ENCODE measurements at places on chromosomes 6 and 20. TPM values are rescaled to one million over a fixed set of nuclear protein-coding genes. Genes with fewer than 3 reads are reported as not detected.

The CYP21A2 gene
- 0.32 TPM for total RNA-seq

The RHAG gene
- total RNA-seq = not detected

The RIN2 gene
- 1.9 TPM for total RNA-seq

The TRIM10 gene
- not detected for total RNA-seq

The FLRT3 gene
- total RNA-seq = not detected

The FKBP1C gene
- total RNA-seq = not detected

Data from naive thymus-derived CD4-positive, alpha-beta T cell (primary cell).